Right ventricle myocardium inferior (tissue), 1 donor: ENCODE measurements at places on chromosomes 5 and 9. TPM values are rescaled to one million over a fixed set of nuclear protein-coding genes. Genes with fewer than 3 reads are reported as not detected.
A peak's percentile ranks its signal among the peaks of the same experiment; 100 is the strongest.

Gene AGPAT2
- total RNA-seq: 57.9 TPM

GRCh38 chr9:4594545-4594944 lies 67.5 kb upstream of the PLPP6 start:
- no peak for DNase-seq

GRCh38 chr5:39400713-39401578 lies 23.8 kb downstream of the DAB2 start:
- DNase-seq: no peak

GRCh38 chr5:13749766-13750165 lies 194.7 kb downstream of the DNAH5 start:
- DNase-seq: no peak

DNA sequence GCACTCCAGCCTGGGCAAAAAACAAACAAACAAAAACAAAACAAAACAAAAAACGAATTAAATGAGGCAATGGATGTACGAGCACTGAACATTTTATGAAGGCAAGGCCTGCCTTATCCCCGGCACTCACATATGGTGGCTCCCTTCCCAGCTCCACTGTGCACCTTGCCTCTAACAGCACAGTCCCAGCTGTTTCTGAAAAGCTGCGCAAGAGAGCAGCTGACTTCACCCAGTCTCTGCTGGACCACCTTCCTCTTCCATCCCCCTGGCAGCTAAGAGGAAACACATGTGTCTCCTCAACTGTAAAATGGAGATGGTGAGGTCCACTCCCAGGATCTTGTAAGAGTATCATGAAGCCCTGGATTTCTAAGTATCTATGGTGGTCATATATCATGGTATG lies 100.7 kb downstream of the KLF4 start:
- DNase-seq: no peak

Gene SLIT3
- 12.4 TPM for total RNA-seq

Gene PCDHAC2
- 0.30 TPM for total RNA-seq

Gene PCA3
- not detected for total RNA-seq

Gene SHOC1
- total RNA-seq: not detected

Gene PCDHA13
- total RNA-seq: not detected

Gene SLC34A3
- total RNA-seq: not detected

Gene PCDHB3
- total RNA-seq: 0.70 TPM

GRCh38 chr5:38660194-38660668 lies 103.8 kb upstream of the LIFR start:
- DNase-seq: no peak

DNA sequence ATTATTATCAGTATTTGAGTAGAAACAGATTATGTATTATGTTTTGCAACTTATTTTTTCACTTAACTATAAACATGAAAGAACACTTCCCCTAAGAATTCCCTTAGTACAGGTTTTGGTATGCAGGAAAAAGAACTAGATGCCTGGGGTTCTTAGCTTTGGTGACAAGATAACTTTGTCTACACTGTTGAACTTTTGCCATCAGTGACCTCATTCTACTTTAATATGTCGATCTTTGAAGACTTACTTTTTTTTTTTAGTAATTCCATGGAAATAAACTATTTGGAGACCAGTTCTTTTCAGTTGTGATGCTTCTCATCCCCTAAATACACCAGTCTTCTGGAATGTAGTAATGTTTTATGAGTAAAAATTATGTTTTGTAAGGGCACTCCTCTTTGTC lies 34.3 kb downstream of the ZNF462 start:
- DNase-seq: no peak

DNA sequence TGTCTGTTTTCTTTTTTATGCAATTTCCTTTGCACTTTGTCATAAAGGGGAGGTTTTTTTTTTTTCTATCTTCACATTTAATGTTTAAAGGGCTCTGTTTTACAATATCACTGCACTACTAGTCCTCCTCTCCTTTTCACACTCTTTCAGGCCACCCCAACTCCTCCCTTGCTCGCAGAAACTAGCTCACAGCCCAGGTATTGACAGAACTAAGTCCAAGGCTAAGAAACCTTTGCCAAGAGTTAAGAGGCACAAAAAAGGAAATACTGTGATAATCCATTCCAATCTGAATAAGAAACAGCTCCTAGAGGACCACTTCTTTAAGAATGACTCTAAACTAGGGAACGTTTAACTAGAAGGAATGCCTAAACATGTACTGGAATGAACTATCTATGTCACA lies 1.1 kb upstream of the FGF10 start:
- DNase-seq: no peak

DNA sequence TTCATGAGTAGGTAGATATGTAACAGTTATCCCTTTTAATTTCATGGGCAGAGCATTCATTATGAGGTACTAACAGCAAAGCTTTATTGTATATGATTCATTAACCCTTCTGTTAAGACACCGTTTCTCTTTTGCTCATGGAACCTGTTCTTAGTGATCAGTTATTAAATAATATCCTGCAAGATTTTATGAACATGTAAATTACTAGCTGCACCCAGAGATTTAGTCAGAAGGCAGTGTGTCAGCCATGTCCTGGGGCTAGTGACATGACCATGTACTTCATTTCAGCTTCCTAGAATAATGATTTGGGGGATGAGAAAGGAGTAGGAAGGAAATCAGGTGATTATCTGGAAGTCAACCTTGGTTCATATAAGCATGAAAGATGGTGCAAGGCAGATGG lies 7.0 kb downstream of the MAST4 start:
- DNase-seq: no peak

GRCh38 chr5:56710826-56711590 lies 104.3 kb upstream of the MAP3K1 start:
- no peak for DNase-seq

DNA sequence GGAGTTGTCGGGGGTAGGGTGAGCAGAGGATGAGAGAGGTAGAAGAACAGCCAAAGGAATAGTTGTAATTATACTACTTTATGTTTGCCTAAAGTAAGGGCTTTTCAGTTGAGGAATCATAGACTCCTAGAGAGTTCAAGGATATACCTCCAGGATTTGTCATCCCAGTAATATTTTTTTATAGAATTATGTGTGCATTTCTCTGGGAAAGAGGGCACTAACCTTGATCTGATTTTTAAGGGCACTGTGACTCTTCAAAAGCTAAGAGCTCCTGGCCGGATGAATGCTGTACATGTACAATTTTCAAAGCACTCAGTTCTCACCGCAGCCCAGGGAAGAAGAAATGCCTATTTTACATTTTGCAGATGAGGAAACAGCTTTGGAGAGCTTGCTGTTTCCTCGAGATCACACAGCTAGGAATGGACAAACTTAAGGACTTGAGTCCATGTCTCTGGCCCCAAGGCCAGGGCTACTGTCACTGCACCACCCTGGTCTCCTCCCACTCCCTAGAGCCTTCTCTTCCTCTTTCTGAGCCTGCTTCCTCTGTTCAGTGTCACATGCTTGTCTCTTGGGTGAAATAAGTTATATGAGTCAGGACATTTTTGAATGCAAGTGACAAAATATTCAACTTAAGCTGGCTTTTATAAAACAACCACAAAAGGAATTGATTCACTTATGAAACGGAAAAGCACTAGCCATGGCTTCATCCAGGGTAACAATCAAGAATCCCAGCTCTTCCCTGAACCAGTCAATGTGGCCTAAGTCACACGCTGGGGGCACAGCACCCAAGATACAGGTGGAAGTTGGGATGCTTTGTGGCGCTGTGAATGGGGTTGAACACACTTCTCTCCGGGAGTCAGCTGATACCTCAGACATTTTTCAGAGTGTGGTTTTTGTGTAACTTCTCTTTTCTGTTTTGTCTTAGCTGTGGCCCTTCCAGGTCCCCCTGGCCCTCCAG lies 45.7 kb upstream of the TGFBR1 start:
- DNase-seq: no peak

GRCh38 chr9:113486327-113486726 lies 22.8 kb downstream of the RGS3 start:
- no peak for DNase-seq

Gene PAEP
- not detected for total RNA-seq

GRCh38 chr5:31106278-31106677 lies 87.2 kb upstream of the CDH6 start:
- no peak for DNase-seq

DNA sequence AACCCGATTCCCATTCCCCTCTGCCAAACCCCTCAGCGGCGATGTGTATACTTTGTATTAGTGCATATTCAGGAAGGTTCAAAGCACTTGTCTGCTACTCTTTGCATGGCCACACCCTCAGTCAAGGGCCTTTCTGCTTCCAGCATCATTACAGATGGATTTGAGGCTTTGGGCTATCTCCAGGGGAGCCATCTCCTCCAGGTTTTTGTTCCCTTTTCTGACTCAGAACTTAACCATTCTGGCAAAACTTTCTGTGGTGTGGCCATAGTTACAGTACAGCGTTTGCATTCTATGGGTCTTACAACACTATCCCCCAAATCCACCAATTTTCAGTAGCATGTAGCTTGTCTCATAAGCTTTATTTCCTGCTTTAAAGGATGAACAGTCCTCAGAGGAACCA lies 36.0 kb upstream of the SVEP1 start:
- DNase-seq: no peak

GRCh38 chr5:180637962-180638680 lies 11.3 kb downstream of the FLT4 start:
- DNase-seq: peak; percentile 70

Gene LIX1
- not detected for total RNA-seq

Gene SPATA31D4
- not detected for total RNA-seq

- no peak for DNase-seq
Observed at GRCh38 chr9:95992536-95992935, 117.0 kb downstream of the ERCC6L2 start.
